SJSA1 (cell line): ENCODE measurements at places on chromosomes 4 and X.

DNA sequence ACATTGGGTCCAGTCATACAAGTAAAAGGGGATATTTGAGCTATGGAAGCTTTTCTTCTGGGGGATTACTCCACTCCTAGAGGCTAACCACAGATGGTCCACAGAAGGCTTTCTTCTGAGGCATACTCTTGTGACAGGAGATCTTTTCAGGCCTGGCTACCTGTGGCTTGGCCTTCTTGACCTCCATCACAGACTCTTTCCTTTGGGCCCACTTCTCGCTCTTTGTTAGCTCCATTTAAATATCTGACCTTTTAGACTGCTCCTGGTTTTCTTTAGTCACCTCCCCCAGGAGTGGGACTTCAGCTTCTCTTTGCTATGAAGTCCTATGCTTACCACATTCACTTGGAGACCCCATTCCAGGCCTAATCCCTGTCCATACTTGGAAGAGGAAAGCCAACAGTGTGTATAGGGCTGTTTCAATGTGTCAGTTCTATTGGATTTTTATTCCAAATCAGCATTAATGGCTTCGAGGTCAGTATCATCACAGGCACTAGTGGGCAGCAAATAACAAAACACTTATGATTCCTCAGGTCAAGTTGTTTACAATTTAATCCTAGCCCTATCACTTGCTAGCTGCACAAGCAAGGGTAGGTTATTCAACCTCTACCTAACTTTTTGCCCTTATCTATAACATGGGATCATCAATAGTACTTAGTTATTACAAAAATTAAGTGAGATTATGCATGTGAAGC is 26.3 kb downstream of the GPC3 start:
- DNase-seq, result no peak

- DNase-seq, result no peak
Measured at GRCh38 chrX:107979534-107979933, 2.6 kb downstream of the TEX13B start.

GRCh38 chr4:154602404-154603020 is 9.9 kb downstream of the FGG start:
- DNase-seq, result no peak

DNA sequence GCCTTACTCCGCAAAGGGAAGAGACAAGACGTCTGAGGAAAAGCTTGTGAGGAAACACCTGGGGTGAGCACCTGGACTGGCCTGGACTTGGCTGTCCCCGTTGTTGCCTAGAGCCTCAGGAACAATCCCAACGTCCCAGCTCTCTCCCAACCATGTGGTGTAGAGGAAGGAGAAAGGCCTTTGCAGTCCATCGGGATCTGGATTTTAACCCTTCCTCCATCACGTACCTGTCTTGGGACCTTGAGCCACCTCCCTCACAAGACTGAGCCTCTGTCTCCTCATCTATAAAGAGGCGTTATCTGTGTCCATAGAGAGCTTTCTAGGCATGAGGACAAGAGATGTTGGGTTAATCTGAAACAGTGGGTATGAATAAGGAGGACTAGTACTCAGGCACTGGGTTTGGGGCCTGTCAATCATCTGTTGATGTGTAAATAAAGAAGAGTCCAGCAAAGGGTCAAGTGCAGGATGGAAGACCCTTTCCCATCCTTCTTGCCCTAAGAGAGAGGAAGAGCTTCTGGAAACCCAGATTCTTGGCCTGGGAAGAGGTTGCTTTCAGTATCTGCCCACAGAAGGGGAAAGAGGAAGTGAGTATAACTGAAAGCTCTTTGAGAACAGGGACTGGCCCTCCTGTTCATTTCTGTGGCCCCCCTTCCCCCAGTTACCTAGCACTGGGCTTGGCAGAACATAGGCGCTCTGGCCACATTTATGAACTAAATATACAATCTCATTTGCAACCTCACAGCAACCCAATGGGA is 137.1 kb downstream of the PJA1 start:
- no peak for DNase-seq
